COR-L47 (cell line): ENCODE measurements at places on chromosomes 5 and 9.

DNA sequence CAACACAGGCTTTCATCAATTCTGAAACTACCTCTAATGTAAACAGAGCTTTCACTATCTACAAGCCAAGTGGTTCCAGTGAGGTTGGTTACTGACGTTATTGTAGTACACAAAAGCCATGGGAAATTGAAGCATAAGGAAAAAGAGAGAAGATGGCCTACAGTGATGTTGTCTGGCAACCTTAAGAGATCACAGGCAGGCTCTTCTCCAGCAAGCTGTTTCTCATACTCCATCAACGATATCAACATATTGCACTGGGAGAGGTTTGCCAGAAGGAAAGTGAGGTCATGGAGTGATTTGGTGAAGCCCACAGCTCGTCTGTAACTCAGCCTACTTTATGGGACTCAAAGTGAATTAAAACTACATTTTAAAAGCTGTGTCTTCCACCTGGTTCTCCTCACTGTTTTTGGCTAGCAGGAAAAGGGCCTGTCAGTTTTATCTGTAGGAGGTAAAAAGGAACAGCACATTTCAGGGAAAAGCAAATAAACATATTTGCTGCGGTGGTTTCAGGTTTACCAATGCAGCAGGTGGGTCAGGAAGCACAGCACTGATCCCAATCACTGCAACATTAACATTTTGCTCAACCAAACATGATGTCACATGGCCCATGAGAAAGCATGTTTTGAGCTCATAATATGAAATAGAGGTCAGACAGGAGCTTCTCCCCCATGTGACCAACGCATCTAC, 72.9 kb downstream of the ARSB start:
- peak; percentile 13 for DNase-seq

- no peak for DNase-seq
Measured at GRCh38 chr5:55620766-55621160, 86.0 kb upstream of the PLPP1 start.

DNA sequence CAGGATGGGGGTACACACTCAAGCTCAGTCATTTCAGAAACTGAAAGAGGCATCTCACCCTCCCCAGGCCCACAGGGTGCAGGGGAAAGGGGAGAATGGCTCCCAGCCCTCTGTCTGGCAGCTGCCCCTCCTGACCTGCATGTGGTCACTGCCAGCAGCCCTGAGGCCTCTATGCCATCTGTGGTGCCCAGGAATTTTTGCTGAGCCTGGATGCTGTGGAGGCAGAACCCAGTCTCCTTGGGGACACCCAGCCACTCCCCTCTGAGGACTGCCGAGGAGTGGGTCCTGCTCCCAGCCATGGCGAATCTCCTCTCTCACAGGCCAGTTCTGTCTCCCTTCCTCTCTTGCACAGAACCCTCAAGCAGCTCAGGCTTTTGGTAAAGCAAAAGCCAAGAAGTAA, 104.0 kb upstream of the ALDH1B1 start:
- no peak for DNase-seq

- DNase-seq: no peak
Measured at GRCh38 chr9:21778304-21778703, 24.1 kb upstream of the MTAP start.

- DNase-seq: no peak
Measured at GRCh38 chr9:121454972-121455371, 44.7 kb downstream of the GGTA1 start.

DNA sequence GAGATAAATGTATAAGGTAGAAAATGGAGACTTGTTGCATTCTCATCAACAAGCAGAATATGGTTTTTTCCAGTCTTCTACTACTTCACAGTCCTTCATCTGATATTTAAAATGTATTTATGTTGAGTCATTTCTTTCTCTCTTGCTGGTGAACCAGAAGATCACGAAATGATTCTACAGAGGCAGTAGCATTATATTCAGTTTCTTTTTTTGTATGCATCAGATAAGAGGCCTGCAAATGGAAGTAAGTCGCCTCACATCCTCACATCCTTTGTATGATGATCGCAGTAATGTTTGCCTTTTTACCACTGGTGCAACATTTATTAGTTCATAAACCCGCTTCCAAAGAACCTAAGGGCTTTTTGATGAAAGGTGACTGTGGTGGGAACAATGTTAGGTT, 22.1 kb upstream of the IL13 start:
- DNase-seq: no peak

DNA sequence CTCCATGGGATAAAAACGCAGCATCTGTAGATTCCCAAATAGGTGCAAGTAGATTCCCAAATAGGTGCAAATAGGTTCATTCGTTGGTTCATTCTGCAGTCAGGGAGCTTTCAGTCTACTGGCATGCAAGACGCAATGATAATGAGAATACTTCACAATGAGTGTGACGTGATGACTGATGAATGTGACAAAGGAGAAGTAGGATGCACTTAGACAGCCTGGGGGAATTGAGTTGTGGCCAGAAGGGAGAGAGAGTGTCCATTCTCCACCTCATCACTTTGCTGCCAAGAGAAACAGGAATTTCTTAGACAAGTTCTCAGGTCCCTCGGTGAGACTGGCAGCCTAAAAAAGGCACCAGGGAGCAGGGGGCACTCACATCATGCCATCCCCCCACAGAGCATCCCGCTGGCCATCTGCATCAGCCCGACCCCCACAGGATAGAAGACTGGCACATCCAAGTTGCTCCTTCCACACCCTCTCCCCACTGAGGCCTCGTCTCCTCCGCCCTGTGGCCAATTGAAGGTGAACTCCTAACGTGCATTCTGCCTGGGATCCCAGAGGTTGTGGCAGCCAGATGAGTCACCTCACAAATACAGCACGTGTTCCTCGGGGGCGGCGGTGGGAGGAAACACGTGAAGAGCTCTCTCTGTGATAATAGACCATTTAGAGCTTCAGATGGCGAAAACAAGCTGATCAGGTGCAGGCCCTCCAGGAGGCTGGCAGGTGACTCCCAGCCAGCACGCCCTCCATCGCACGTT, 19.9 kb upstream of the KCNIP1 start:
- DNase-seq: peak; percentile 88

DNA sequence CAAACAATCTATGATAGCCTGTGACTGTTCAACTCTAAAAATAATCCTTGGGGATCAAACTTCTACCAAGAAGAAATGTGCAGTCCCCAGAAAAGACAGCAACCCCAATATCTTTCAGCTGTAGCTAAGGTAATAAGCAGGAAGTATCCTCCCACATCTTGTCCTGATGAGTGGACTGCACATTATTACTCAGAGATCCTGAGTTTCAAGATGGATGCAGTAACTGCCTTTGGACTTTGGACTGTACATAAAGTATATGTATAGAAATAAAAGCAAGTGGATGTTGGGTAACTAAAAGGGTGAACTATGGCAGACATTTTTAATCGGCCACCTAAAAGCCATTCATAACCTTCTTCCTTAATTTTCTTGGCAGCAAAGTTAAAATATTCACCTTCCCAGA, 45.1 kb downstream of the SMIM23 start:
- DNase-seq: no peak

- DNase-seq: no peak
Measured at GRCh38 chr9:118094387-118094786, 390.2 kb downstream of the TLR4 start.

DNA sequence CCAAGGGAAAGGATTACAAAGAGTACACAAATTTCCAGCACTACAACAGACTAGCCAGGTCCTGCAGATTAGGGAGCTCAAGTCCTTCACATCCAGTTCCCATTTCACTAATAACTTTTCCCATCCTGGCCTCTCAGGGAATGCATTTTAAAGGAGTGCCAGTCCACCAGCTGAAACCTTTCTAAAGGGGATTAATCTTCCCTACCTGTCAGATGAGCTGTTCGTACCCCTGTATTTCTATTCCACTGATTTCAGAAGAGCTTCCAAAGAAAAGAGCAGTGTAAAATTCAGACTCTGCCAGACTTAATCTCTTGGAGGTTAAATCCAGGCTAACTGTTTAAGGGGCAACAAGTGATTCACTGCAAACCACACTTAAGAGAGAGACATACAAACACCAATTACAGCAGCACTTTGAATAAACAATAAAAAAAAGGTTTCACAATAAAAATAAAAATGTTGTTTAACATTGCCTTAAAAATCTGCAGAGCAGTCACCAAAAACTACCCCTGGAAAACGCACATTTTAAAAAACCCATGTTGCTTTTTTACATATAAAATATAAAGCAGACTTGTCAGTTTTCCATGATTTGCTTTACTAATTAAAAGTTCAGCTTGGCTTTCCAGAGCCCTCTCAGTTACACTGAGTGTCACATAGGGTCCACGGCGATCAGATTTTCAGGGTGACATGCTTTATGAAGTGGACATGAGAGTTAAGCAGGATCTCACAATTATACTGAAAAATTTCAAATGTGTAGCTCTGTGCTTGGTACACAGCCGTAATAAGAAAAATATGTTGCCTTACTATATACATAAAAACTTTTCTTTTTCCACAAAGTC, 3.2 kb downstream of the ROR2 start:
- DNase-seq: no peak

DNA sequence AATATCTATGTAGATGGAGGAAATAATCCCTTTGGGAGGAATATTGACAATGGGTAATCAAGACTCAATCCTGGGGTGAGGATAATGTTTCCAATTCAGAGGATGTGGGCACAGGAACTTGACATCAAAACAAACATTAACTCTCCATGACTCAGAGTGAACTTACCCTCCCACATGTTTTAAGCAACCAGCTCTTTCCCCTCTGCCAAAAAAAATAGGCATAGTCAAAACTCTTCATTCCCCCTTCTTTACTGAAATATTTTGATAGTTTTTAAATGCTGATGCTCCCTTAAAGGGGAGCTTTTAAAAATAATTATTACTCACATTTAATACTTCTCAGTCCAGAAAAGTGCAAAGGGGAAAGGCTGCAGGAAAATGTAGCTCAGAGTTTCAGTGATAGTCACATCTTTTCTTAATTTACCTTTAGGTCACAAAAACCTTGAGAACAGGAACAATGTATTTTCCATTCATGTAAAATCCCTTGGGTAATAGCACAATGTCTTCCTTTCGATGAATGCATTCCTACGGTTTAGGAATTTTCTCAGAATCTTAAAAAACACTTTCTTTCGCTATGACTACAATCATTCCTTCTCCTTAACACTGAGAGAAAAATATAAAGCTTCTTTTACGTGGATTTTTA, 298.4 kb upstream of the GRAMD2B start:
- DNase-seq: no peak

GRCh38 chr9:76521906-76522305, 62.9 kb downstream of the GCNT1 start:
- peak; percentile 63 for DNase-seq

DNA sequence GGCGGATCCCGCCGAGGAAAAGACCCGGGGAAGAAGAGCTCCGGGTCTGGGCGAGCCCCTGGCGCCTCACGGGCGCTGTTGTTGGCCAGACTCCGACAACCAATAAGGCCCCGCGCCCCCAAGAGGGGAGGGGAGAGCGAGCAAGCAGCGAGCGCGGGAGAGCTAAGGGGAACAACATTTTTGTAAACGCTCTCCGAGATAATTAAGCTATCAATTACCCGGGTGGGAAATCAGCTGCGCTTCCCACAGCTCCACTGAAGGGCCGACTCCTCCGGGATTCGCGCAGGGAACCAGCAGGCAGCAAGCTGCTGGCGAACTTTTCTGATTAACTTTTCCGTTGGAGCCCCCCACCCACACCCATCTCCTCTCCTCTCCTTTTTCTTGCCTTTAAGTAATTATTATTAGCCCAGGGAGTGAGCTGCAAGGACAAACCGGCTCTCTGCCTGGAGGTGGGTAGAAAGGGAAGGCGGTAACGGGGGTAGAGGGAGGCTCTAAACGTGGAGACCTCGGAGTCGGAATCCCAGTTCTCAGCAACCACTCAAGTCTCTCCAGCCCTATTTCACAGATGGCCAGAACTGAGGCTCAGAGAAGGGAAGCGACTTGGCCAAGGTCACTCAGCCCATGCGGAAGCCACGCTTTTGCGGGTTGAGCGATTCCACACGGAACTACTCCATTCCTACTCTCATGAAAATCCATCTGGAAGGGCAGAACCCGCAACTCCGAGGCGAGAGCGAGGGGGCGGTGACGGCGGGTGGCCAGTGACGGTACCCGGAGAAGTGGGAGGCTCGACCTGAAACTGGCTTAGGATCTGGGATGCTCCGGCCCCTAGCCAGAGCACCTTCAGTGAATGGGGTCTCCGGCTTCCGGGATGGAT, 1.3 kb downstream of the ASTN2 start:
- DNase-seq: peak; percentile 64

- no peak for DNase-seq
Measured at GRCh38 chr9:135262248-135262647, 174.8 kb downstream of the OLFM1 start.

DNA sequence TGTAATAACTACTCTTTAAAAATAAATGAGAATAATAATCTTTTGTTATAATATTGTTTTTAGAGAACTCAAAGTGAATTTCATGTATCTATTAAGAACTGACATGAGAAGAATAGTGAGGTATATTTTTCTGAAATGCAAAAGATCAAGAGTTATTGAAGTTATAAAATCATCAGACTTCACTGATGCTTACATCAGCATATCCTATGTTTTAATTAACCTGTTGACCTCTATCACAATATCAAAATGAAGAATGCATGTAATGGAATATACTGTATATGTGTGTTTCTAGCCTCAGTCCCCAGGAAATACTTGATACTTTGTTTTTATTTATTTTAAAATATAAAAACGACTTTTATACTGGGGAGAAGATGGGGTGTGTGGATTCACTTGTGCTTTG, 533.1 kb downstream of the KCTD16 start:
- DNase-seq: no peak

DNA sequence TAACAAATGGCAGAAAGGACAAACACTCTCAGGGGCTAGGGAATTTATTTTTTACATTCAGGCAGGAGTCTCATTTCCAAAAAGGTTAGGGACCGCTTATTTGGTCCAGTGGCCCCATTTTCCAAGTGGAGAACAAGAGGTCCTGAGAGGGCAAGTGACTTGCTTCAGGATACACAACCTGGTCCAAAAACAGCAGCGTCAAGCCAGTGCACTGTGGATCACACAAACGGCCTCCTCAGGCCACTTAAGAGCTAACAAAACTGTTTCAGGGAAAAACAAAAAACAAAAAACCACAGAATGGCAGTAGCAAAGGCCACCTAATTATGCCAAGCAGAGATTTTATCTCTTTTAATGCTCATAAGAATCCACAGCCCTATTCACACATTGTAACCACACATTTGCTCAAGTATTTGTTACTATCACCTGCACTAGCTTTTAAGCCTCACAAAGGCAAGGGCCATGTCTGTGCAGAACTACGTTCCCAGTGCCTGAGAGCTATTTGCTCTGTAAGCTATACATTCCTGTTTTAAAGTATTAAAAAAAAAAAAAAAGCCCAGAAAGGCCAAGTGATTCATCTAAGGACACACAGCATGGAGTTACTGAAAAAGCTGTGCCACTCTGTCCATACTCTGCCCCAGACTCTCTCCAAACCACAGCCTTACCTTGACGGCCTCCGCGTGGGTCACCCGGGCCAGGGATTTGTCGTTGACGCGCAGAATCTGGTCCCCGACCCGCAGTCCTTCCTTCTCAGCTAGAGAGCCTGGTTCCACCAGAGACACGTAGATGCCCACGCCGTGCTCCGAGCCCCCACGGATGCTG, 1.5 kb downstream of the WHRN start:
- no peak for DNase-seq

DNA sequence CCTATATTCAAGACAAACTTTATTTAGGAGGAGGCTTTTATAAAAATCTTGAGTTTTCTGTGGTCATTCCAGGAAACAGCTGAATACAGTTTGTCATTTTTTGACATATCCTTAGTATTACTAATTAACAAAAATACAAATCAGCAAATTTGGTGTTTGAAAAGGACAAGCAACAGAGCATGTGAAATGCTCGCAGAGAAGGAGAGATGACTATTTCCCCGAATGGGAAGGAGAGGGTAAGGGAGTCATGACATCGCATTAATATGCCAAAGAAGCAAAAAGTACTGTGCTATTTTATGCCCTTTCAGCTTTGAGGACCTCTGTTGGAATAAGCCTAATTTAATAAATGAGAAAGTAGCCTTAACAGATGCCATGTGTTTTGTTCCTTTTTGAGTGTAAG, 1.8 kb downstream of the SMIM15 start:
- no peak for DNase-seq
